ENCODE measurements at places on chromosomes 5 and 9.
A peak's percentile ranks its signal among the peaks of the same experiment; 100 is the strongest.

DNA sequence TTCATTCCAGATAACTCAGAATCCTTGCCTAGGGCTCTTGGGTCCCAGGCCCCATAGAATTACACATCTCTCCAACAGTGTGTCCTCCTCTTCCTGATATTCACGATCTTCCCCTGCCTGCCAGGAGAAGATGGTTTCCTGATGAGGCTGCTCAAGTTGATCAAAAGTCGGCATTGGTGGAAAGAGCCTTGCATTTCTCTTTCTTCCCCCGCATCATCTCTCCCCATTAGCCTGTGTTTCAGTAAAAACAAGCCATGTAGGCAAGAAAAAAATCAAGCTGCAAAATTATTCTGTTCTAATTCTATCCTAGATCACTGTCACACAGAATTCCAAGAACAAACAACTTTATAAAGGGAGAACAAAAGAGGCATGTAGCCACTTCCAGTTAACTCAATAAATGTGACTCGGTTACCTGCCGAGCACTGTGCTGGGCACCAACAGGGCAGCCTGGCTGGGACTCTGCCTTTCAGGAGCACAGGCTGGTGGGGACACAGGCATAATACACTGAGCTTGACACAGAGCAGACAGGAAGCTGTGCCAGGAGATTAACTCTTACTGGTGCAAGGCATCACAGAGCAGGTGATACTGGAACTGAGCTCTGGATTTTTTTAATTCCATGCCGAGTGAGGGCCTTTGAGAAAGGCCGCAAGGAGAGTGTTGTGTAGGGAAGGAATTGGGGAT lies 25.6 kb downstream of the TMOD1 start:
- no peak for DNase-seq

GRCh38 chr5:84696651-84697050 lies 312.0 kb upstream of the EDIL3 start:
- DNase-seq: no peak

GRCh38 chr5:146878476-146879172 lies at the start of gene PPP2R2B:
Gene PPP2R2B (minus strand): TSS chr5:146878757.
- peak; percentile 50 for DNase-seq

DNA sequence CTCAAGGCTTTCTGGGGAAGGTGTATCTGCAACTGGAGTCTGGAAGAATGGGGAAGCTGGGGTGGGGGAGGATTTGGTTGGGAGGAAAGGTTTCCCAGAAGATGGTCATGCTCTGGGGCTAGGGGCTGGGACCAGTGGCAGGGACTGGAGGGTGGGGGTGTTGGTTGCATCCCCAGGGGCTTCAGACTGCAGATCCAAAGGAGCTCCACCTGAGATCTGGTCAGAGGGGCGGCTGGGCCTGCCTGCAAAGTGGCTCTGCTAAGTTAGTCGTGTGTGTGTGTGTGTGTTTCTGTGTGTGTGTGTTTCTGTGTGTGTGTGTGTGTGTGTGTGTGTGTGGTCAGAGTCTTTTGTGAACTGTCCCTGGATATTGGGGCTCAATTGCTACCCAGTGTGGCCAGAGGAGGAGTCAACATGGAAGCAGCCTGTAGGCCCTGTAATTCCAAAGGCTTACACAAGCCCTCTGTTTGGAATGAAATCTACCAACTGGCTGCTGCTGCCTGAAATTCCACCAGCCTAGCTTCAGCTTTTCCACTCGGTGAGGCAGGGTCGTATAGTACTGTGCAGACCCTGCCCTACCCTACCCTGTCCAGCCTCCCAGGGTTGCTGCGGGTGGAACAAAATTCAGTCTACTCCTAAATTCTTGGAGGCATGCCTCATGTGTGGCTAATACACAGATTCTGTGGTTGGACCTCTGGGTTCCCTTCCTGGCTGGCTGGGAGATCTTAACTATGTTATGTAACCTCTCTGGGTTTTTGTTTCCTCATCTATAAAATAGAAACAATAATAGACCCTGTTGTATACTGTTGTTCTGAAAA lies 12.5 kb upstream of the SYNPO start:
- DNase-seq: no peak

DNA sequence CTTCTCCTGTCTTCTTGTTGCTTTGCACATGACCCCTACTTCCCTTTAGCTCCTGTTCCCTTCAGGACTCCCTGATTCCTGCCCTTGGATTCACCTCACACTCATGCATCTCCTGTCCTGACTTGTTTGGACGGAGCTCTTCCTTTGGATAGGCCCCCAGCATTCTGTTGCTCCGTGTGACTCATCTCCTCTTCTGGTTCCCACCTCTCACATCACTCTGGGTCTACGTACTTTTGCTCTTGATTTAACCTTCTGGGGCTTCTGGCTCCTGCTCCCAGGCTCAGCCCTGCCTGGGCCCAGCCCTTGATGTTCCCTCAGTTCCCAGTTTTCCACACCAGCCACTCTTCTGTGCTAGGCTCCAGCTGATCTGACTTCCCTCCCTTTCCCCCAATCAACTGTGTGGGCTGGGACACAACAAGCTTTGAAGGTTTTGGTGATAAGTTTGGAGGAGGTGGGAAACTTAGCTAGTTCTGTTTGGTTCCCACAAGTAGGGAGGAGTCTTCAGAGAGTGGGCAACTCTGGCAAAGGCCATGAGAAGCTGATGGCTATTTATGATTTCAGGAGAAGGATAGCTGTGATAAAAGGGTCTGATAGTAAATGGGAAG lies 331.5 kb downstream of the ARHGEF28 start:
- DNase-seq: no peak

GRCh38 chr9:81305561-81306182 lies 383.7 kb downstream of the TLE1 start:
- DNase-seq: no peak

GRCh38 chr5:97554977-97555643 lies 372.1 kb upstream of the RIOK2 start:
- no peak for DNase-seq

- DNase-seq: no peak
Observed at GRCh38 chr9:129704807-129705206, 39.4 kb downstream of the PRRX2 start.

- DNase-seq: no peak
Observed at GRCh38 chr5:112929336-112930081, 7.5 kb upstream of the REEP5 start.

GRCh38 chr5:148666353-148666752 lies 12.0 kb upstream of the HTR4 start:
- DNase-seq: no peak

GRCh38 chr9:129343424-129344375 lies 165.6 kb upstream of the IER5L start:
- no peak for DNase-seq

- DNase-seq: no peak
Observed at GRCh38 chr5:143739746-143740145, 72.2 kb upstream of the HMHB1 start.

GRCh38 chr9:18692268-18692667 lies 218.3 kb downstream of the ADAMTSL1 start:
- no peak for DNase-seq

- no peak for DNase-seq
Observed at GRCh38 chr9:5110867-5111681, 74.4 kb downstream of the INSL6 start.

GRCh38 chr5:127092690-127093089 lies 19.4 kb upstream of the C5orf63 start:
- DNase-seq: no peak

GRCh38 chr5:157160001-157160400 lies 6.1 kb downstream of the GARIN3 start:
- DNase-seq: no peak

GRCh38 chr9:97863314-97863713 lies 10.3 kb downstream of the FOXE1 start:
- no peak for DNase-seq

DNA sequence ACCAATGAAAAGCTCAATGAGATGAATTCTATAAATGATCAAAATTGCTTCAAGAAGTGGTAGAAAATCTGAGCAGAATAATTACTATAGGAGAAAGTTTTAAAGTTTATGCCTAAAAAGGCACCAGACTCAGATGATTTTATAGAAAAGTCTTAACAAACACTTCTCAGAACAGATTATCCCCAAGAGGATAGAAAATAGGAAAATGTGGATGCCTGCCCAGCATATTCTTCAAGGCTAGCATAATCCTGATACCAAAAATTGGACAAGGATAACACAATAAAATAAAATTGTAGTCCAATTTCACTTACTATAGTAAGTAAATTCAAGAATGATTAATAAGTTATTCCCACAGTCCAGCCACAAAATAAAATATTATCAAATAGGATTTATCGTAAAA lies 397.0 kb downstream of the NR2F1-AS1 start:
- no peak for DNase-seq

- DNase-seq: no peak
Observed at GRCh38 chr5:81608976-81609375, 141.9 kb downstream of the SSBP2 start.

- DNase-seq: no peak
Observed at GRCh38 chr9:114226246-114227055, 71.1 kb downstream of the COL27A1 start.

GRCh38 chr5:66324357-66324756 lies 180.3 kb downstream of the SREK1 start:
- no peak for DNase-seq

DNA sequence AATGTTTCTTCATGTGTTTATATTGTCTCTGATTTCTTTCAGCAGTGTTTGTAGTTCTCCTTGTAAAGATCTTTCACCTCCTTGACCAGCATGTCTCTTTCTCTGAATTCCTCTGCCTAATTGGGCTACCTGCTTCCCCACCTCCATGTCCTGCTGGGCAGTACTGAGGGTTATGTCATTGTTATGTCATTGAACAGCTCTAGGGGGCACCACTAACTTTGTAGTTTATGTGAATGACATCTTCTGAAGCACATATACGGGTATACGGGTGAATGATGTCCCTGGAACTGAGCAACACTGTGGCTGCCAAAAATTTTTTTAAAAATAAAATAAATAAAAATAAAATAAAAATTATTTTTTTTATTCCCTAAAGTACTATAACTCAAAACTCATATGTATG lies 16.9 kb upstream of the SNCAIP start:
- DNase-seq: peak; percentile 44

- peak; percentile 12 for DNase-seq
Observed at GRCh38 chr5:132180134-132180745, 47.4 kb downstream of the P4HA2 start.

- no peak for DNase-seq
Observed at GRCh38 chr9:126157423-126157822, 169.2 kb upstream of the MVB12B start.
